ENCODE measurements at places on chromosomes 7 and 10. TPM values are rescaled to one million over a fixed set of nuclear protein-coding genes. Genes with fewer than 3 reads are reported as not detected.

- DNase-seq = peak; percentile 79
Observed at GRCh38 chr10:14648005-14648765, 126.5 kb downstream of the FAM107B start.

DNA sequence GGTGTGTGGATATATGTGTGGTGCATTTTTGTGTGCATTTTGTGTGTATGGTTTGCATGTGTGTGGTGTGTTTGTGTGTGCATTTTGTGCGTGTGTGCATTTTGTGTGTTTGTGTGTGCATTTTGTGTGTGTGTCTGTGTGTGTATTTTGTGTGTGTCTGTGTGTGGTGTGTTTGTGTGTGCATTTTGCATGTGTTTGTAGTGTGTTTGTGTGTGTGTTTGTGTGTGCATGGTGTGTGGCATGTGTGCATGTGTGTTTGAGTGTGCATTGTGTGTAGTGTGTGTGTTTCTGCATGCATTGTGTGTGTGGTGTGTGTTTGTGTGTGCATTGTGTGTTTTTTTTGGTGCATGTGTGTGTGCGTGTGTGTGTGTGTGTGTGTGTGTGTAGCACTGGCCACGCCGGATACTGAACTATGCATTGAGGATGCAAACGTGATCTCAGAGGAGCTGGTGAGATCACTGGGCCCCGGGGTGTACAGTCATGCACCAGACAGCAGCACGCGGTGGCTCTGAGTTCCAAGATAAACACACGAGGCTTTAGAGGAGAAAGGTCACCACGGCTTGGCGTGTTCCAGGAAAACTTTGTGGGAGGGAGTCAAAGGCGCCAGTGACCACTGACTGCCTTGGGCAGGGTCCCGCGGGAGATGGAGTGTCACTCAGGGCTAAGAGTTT lies 106.6 kb upstream of the SHH start:
- DNase-seq = peak; percentile 38

- DNase-seq = no peak
Observed at GRCh38 chr10:50574305-50574704, 49.5 kb downstream of the SGMS1 start.

DNA sequence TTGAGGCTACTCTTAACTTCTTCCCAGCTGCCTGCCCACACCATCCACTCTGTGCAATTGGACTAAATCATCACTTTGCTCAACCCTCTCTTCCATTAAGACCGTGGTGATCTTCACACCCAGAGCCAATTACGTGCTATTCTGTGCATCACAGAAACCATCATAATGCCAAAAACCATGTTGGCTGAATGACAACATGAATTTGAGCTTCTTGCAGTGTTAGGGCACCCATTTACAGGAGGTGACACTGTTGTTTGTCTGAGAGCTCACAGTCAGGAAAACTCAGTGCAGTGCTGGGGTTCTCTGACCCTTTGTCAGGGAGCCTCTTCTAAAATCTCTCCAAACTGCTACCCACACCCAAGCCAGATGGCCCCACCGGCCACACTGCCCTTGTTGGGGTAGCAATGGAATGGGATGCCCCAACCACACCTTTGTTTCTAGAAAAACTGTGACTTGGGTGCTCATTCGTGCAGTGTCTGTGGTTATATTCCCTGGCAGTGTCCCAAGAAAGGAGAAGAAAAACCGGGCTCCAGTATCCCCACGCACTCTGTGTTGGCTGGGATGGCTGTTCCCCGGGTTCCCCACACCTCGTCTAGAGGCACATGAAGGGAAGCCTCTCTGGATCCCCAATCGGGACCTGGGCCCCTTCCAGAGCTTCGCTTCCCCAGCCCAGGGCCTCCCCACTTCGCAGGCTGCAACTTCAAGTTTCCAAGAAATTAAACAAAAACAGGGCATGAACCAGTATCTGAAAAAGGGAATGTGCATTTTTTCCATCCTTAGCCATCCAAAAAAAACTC lies 2.0 kb upstream of the TNS3 start:
- no peak for DNase-seq

- no peak for DNase-seq
Observed at GRCh38 chr10:112135604-112136003, 48.0 kb downstream of the GPAM start.

GRCh38 chr10:91191584-91191919 lies 28.9 kb upstream of the PCGF5 start:
- DNase-seq = no peak

GRCh38 chr10:5387169-5387568 lies 17.5 kb downstream of the TUBAL3 start:
- no peak for DNase-seq

DNA sequence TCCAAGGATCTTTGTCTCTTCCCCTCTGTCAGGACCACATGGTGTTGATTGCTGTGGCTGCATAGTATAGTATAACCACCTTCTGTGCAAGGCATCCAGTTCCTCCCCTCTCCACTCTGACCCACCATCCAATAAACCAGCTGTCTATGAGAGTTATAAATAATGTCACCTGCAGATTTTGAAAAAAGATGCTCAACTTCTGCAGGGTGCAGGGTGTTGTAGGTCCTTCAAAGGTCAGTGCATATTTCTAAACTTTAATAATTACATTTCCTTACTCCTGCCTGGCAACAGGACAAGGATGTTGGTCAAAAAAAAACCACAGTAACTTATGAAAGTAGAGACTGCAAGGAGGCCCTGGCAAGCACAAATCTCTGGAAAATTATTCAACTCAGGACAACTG lies 166.2 kb downstream of the PKD1L1 start:
- no peak for DNase-seq

DNA sequence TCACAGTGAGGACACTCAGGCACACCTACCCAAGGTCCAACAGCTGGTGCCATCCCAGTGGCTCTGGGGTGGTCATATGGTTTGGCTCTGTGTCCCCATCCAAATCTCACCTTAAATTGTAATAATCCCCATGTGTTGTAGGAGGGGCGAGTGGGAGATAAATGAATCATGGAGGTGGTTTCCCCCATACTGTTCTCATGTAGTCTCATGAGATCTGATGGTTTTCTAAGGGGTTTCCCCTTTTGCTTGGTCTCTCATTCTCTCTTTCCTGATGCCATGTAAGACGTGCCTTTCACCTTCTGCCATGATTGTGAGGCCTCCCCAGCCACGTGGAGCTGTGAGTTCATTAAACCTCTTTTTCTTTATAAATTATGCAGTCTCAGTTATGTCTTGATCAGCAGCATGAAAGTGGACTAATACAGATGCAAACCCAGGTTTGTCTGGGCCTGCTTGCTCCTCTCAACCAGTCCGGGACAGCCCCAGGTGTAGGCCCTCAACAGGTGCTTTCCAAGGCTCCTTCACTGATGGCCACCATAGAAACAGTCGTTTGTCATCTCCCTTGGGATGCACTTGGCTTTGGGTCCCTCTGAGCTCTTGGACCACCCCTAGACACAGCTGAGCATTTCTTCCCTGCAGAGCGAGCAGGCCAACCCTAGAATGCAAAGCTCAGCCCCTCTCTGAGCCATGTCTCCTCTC lies 101.3 kb upstream of the CTBP2 start:
- DNase-seq = no peak

DNA sequence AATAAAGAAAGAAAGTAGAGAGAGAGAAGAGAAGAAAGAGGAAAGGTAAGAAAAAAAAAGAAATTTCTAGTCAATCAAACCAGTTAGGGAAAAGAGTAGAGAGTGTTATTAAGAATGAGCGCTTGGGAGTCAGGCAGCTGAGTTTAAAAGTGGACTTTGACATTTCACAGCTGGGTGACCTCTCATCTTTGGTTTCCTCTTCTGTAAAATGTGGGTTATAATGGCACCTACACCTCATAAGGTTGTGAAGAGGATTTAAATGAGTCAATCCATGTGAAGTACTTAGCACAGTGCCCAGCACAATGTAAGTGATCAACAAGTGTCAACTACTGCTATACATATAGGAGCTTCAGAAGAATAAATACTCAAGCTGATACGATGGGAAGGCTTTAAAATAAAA lies 12.2 kb downstream of the HOXA1 start:
- no peak for DNase-seq

C10orf62 gene
- total RNA-seq = not detected

C10orf53 gene
- total RNA-seq = not detected

SEMA4G gene
- total RNA-seq = 1.5 TPM

GRCh38 chr7:22633286-22633953 lies 93.6 kb upstream of the IL6 start:
- no peak for DNase-seq

- no peak for DNase-seq
Observed at GRCh38 chr7:1300636-1301035, 68.0 kb downstream of the UNCX start.

ZPBP gene
- not detected for total RNA-seq

DNA sequence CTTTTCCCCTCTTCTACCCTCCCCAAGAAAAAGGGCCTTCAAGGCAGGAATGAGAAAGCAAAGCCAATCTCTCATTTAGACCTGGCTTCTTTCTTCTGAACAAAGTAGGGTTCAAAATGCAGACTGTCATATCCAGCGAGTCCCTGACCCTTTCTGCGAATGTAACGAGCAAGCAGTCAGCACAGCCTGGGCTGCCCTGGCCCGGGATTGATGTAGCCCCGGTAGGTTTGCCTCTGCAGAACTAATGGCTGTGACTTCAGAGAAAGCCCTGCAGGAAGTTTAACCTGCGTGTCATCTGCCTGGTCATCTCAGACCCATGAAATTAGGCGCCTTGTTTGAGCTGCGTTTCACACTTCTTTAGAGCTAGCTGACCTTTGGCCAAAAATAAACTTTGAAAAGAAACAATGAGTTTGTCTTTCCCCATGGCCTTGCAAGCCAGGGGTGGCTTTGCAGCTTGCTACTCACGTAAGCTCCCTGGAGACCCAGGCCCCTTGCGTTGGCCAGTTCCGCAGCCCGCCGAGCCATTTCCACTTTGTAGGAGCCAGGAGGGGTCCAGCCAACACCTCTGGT lies 36.4 kb downstream of the HABP2 start:
- DNase-seq = no peak

DNA sequence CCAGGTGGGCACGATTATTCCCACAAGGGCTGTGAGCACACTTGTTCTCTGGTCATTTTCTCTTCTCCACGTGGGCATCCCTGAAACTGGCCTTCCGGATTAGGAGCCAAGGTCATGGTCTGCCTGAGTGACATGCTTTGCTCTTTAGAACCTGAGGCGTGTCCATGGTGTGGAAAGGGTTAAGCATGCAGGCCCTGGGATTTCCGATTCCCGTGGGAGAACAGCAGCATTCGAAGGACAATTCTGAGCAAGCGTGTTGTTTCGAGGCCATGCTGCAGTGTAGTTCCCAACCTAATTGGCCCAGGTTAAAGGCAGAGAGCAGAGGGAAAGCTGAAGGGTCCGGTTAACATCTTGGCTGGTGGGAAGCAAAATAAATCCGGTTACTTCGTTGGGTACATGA lies 245.9 kb downstream of the SKAP2 start:
- DNase-seq = no peak

DNA sequence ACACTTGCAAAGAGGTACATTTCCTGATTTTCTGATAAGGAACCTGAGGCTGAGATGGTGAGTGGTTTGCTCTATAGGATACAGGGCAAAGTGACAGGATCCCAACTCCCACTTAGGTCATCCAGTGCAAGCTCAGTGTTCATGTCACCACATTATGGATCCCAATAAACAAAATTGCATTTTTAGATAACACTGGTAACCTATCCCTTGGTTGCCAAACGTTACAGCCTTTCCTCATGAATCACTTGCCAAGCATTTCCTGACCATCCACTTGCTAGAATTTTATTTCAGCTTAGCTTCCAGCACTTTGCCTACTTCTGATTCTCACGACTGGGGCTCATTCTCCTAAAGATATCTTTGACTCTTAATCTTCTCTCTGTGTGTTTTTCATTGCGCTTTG lies 131.4 kb upstream of the ODAD2 start:
- peak; percentile 77 for DNase-seq

DNA sequence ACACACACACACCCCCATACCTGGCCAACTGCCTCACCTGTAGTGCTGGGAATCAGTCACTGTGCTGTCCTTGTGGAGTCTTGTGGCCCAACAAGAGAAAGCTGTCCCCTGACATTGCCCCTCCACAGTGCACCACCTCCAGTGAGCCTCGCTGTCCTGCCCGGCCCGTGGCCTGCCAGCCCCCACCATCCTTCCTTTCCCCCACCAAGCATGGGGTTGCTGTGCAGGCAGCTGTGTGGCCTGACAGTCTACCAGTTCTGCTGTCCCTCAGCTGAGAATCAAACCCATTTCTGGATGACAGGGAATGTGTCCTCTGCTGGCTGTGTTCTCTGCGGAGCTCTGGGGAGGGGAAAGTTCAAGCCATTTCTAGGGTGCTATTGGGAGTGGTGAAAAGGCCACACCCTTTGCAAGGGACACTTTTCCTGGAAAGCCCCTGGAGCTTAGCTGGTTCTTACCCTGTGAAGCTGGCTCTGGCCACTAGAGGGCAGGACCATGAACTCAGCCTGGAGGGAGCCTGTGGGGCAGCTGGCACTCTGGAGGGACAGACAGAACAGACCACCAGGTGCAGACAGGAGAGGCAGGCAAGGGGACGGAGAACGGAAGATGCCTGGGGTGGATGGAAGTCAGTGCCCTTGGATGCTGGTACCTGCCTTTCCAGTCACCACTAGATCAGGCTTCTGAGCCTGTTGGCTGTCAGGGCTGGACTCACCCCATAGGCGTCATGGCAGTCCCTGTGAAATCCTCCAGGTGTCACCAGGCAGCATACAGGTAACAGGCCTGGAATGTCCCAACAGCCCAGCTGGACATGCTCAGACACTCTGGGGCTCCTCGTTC lies 10.5 kb upstream of the MTPAP start:
- peak; percentile 54 for DNase-seq

DNA sequence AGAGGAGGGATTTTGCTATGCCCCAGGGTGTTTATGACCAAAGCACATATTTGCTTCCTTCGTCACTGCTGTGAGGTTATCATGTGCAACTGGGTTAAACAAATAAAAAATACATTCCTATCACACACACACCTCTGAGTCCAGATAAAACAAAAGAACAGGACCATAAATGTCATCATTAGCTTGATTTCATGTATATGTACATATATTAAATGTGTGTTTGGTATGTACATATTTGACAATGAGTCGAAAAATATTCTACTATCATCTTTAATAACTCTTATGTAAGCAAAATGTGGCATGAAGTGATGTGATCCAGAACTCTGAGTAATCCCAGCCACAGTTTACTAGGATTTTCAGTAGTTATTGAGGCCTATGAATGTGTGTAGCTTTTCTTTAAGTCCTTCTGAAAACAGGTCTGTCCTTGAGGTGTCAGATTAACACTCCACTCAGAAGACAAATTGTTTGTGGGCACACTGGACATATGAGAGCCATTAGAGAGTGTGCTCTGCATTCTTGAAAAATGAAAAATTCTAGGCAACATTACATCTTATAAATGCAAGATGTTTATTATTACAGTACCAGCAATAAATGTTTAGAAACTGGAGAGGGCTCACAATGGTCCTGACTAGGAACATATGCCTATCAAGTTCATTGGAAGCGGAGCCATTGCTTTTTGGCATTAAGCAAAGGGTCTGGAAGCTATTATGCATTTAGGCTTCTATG lies 335.1 kb upstream of the SEMA3A start:
- DNase-seq = no peak

- DNase-seq = no peak
Observed at GRCh38 chr7:68800316-68800715, 798.0 kb upstream of the AUTS2 start.

GRCh38 chr10:103525901-103526300 lies 32.4 kb downstream of the NEURL1 start:
- DNase-seq = no peak

GRCh38 chr10:33520223-33520622 lies 185.8 kb upstream of the NRP1 start:
- no peak for DNase-seq

SH2B2 gene
- total RNA-seq = 0.51 TPM

FAM204A gene
- total RNA-seq = 37.8 TPM
